T-helper 22 cell (primary cell): ENCODE measurements at places on chromosomes 12 and 14.

DNA sequence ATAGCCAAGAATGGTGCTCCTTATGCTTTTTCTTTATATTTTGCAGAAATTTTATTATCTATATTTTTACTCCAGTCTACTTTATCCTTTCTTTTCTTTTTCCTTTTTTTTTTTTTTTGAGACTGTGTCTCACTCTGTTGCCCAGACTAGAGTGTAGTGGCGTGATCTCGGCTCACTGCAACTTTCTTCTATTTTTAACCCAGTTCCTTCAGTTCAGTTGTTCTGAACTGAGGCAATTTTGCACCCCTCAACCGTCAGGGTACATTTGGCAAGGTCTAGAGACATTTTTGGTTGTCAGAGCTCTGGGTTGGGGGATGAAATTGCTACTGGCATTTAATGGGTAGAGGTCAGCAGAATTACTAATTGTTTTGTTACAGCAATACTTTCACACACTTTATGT, 75.7 kb downstream of the DIP2B start:
- no peak for DNase-seq

DNA sequence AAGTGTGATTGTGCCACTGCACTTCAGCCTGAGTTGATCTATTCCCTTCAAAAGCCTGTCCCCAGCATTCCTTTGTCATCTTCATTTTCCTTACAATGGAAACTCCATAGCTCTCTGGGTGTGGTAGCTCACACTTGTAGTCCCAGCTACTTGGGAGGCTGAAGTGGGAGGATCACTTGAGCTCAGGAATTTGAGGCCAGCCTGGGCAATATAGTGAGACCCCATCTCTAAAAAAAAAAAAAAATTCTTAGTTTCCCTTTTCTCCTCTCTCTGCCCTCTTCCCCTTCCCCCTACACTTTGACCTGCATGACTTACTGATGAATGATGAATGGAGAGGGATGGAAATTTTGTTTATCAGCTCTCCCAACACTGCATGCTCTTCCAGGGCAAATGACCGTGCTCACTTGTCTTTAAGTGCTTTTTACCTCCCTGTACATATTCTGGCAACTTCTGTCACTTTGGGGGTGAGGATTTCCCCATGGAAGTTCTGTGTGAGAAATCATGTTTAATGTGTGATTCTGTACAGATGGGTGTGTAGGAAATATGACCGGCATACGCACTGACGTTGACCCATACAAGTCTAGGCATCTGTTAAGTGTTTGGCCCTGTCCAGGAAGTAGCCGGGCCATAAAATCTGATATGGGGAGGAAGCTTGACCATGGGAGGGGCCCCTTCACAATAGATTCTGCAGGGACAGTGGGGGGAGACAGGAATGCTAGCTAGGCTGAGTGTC, 65.4 kb downstream of the ZFP36L1 start:
- no peak for DNase-seq

DNA sequence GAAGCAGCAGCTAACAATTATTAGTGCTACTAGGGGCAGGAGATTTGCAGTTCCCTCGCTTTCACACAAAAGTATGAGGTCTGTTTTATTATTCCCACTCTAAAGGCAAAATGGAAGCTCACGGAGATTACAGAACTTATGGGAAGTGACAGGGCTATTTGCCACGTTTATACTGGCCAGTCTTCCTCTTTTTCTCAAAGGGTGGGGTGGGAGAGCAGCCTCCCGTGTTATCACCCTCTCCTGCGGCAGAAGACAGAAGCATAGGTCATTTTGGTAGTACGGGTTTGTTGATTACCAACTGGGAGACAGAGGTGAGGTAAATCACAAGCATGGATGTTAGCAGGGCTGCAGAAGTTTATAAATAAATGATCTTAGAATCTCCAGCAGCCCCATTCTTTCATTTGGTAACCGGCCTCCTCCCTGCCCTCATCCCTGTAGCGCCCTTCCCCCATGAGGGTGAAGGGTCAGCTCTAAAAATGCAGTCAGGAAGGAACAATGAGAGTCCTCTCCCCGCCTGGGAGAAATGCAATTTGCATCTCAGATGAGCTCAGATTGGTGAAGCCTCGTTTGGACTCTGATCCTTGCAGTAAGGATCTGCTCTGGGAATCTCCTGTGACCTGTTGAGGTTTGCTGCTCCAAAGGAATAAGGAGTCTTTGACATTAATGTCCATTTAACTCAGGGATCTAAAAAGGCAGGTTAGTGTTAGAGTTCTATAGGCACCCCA, 44.7 kb upstream of the SINHCAF start:
- DNase-seq: no peak

- DNase-seq: no peak
Observed at GRCh38 chr12:108955225-108955835, 65.5 kb downstream of the SVOP start.

DNA sequence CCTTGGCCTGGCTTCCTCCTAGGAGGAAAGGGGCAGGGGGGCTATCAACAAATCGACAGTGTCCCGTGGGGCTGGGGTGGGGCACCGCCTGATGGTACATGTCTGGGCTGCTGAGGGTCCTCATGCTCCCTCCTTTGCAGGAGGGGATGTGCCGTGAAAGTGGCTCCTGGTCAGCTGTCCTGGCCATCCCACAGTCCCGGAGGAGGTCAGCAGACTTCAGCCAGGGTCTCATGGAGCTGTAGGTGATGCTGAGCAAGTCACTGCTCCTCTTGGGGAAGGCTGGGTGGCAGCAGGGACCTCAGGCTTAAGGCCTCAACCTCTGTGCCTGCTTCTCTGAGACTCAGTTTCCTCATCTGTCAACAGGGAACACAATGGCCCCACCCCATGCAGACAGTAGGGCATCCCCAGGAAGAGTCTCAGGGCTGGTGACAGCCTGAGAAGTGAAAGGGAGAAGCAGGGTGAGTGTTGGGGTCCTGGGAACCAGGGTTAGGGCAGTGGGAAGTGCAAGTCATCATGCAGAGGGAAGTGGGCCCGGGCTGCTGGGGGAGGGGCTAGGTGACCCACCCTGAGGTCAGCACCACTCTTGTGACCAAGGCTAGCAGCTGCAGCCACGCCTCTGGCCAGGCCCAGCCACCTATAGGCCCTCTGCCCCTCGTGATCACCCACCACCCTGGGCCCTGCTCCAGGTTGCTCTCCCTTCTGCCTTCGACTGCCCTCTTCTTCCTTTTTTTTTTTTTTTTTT, 4.4 kb upstream of the TNFAIP2 start:
- DNase-seq: no peak

- DNase-seq: no peak
Observed at GRCh38 chr12:119090865-119091264, 87.9 kb upstream of the HSPB8 start.

DNA sequence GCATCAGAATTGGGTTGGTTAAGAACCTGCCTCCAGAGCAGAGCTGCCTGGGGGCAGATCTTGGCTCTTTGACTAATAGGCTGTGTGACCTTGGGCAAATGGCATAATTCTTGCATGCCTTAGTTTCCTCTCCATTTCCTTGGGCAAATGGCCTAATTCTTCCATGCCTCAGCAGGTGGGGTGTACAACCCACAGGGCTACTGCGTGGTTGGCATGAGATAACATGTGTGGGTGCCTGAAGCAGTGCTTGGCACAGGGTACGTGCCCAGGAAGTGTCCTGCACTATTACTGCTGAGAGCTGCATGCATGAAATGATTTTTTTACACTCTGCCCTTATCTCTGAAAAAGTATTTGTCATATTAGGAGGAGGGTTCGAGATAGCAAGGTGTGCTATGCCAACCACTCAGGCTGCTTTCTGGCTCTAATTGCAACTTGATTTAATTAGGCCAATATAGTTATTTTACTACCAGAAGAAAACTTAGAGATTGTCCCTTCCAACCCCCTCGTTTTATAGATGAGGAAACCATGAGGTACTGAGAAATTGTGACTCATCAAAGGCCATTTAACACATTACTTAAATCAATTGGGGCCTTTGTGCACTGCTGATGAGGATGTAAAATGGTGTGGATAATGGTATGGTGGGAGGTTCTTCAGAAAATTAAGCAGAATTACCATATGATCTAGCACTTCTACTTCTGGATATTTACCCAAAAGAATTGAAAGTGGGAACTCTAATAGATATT, 161.6 kb upstream of the HIF1A start:
- no peak for DNase-seq

GRCh38 chr14:65685572-65685971, 273.0 kb downstream of the FUT8 start:
- no peak for DNase-seq

GRCh38 chr12:98504368-98504617, 11.1 kb upstream of the TMPO start:
- DNase-seq: no peak

DNA sequence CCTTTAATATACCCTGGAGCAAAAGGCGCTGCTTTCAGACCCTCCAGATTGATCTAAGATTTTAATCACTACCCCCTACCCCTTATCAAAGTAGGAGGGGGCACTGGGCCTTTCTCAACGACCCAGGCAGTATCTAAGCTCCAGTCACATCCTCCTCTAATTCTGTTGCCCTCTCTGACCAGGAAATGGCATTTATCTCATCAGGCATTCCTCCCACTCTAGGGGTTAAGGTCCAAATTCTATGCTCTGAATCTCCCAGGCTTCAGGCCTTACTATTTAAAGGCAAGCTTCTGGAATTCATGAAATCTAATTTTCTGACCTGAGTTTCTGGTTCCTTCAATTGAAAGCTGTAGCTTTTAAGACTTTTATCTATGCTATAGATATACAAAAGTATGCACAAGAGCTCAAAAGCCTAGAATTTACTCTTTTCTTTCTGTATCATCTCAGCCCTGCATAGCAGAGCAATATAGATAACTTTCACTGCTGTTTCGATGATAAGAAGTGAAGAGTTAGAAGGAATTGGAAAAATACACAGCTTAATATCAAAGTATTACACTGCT, 622.9 kb downstream of the RPS29 start:
- DNase-seq: no peak

DNA sequence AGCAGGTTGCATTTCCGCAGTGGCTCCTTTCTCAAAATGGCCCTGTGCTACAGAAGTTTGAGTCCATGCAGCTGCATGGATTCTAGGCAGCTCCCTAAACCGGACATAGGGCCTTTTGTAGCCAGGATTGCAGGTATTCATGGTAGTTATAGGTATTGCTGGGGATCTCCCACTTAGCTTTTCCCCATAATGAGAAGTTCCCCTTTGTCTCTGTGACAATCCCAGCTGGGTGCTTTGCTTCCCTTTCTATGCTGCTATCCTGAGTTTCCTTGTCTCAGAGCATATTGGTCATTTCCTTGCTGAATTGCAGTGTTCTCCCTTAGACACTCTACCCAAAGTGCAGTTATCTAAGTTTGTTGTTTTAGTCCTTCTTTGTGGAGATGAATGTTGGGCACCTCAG, 120.9 kb upstream of the MIS18BP1 start:
- no peak for DNase-seq

- no peak for DNase-seq
Observed at GRCh38 chr12:49969651-49970429, 2.9 kb upstream of the AQP6 start.
